Tibial nerve (tissue), 4 donors: ENCODE measurements at places on chromosomes 4 and X.

- DNase-seq = no peak
Observed at GRCh38 chr4:115110191-115111181, 2.9 kb downstream of the NDST4 start.

GRCh38 chrX:15947648-15948317, 93.2 kb upstream of the AP1S2 start:
- no peak for DNase-seq

GRCh38 chr4:156330436-156331031, 376.9 kb upstream of the CTSO start:
- DNase-seq = no peak

DNA sequence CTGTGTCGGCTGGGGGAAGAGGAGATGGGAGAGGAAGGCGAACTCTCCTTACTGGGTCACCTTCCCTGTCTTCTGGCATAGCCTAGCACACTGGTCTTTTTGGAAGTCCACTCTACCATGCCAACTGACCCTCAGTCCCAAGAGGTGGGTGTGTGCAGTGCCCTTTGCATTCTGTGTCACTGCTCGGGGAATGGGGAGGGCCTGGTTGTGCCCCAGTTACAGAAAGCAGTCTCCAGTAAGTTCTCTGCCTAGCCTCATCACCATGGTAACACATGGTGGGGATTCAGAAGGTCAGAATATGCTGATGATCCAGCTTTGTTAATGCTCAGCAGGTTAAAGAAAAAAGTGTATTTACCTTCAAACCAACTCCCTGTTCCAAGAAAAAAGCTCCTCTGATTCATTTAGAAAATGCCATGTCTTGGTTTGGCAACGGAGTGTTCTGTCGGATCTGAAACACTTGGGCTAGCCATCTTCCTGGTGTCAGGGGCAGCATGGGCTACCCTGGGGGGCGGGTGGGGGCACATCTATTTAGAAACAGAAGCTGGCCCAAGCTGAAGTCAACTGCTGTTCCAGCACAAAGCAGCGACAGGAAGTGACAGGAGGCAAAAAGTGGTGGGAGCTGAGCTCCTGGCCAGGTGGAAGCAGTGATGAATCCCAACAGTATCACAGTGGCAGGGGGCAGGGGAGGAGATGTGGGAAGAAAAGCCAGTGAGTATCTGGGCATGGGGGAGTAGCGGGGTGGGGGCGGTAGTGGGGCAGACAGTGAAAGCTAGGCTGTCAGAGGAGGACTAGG, 37.0 kb downstream of the NSG1 start:
- DNase-seq = no peak

- DNase-seq = no peak
Observed at GRCh38 chrX:20029728-20030127, 38.9 kb upstream of the BCLAF3 start.

DNA sequence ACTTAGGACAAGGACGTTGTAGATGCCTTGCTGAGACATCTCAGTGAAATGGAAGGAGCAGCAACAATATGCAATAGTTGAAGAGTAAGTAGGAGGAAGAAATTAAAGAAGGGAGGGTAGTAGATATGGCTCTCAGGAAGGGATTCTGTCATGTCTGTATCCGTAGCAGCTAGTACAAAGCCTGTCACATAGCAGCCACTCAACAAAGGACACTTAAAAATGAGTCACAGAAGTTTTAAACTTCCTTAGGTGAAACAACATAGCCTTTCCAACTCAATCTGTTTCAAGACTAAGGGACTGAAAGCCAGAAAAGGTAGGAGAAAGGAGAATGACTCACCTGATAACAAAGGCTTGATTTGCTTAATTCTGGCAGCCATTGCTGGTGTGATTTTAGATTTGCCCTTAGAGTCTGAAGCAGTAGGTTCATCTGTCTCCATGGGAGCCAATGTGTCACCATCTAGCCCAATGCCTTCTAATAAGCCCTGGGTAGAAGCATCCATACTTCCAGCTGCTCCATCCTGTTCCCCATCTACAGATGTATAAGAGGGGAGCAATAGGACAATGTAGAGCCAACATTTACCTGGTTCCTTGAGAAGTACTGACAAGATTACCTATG, 86.6 kb downstream of the HUWE1 start:
- no peak for DNase-seq

DNA sequence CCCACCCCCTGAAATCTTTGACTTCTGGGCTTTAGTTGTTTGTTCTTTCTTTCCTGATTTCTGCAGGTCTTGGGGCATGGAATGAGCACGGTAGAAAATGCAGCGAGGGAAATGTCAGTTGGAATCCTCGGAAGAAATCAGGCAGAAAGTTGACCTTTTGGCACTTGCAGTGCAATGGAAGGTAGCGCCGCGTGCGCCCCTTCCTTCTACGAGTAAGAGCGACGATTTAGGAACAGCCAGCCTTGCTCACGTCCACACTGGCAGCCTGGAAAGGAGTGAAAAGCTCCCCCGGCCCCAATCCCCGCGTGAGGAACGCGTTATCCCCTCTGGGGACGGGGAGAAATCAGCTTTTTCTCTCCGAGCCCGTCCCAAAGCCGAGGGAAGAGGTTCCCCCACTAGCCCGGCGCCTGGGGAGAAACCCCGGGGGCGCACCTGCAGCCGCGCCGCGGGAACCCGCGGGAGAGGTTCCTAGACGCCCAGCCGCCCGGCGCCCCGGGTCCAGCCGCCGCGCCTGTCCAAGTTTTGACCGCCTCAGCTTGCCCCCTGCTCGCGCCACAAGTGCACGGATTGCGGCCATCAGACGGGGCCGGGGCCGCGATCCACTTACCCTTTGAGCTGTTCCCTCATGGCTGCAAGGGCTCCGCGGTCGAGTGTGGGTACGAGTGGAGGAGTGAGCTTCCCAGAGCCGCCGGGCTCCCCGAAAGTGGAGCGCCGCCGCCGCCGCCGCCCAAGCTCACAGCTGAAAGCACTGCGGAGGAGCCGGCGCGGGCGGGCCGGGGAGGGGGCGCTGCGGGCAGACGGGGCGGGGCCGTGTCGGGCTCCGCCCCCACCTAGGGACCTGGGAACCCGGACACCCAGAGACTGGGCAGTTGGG, 194.6 kb upstream of the FTHL17 start:
- DNase-seq = peak; percentile 29
